ENCODE measurements at places on chromosomes 7 and 10.

DNA sequence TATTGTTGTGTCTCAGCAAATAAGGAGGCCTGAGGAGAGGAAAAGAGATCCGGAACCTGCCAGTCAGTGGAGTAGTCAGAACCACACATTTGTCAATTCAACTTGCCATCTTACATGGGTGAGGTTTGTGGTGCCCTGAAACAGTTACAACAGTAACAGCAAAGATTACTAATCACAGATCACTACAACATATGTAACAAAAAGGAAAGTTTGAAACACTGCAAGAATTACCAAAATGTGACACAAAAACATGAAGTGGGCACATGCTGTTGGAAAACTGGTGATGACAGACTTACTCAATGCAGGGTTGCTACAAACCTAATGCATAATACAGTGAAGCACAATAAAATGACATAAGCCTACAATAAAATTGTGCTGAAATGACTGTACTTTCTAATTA is 89.4 kb downstream of the LRRN3 start:
- no peak for DNase-seq

DNA sequence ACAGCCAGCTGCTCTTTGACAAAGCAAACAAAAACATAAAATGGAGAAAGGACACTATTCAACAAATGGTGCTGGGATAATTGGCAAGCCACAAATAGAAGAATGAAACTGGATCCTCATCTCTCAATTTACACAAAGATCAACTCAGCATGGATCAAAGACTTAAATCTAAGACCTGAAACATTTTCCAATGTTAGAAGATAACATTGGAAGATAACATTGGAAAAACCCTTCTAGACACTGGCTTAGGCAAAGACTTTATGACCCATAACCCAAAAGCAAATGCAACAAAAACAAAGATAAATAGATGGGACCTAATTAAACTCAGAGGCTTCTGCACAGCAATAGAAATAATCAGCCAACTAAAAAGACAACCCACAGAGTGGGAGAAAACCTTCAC is 425.7 kb upstream of the SEMA3D start:
- DNase-seq = no peak

DNA sequence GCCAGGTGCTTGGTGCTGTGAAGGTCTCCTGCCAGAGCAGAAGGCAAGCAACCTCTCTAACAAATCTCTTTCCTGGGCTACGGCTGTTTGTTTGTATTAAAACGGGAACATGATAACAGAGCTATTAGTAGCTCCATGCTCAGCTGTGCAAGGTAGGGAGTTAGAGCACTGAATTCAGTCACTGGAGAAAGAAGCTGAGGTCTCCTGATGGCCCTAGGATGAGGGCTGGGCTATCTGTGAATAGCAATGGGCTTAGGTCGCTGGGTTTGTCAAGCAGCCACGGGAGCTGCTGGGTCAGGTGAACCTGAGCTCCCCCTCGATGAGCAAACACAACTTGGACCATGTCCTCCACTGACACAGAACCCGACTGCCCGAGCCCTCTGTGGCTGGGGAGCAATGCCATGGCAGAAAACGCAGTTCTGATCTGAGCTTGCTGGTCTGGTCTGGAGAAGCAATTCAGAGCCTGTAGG is 24.4 kb downstream of the TACC2 start:
- no peak for DNase-seq

DNA sequence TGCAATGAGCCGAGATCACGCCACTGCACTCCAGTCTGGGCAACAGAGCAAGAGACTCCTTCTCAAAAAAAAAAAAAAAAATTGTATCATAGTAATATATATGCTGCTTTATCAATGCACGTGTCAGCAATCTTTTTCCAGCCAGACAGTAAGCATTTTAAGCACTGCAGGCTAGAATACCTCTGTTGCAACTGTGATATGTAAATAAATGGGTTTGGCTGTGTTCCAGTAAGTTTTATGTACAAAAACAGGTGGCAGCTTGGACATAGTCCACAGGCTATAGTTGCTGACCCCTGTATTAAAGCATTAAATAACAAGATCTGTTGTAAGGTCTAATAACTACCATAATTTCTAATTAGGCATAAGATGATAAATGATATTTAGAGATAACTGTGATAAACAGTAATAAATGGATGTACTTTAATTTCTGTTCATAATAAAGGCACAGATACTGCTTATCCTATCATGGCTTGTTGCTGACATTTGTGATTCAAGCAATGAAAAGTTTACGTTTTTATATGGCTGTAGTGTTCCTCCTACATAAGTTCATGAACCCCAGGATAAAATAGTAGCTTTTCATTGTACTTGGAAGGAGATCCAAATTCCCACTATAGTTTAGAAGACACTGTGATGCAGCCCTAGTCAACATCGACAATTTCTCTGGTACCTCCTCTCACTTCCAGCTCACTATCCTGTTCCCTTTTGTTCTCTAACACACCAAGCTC is 161.4 kb downstream of the ELMO1 start:
- no peak for DNase-seq

- no peak for DNase-seq
These were observed 1.2 kb downstream of the MCU start for GRCh38 chr10:72692994-72693781.

DNA sequence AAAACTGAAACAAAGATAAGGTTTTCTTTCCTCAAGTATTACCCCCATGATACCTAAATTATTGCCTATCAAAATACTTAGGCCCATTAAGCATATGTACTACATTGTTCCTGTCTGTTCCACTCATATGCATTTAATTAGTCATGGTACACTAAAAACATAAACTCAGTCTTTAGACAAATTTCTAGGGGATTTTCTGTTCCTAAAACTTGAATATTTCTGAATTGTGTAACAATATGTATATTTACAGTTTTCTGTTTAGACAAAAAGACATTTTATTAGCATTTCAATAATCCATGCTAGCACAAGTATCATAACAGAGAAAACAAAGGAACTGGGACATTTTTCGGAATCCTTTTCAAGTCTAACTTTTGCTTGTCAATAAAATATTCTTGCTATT is 234.2 kb downstream of the CRPPA start:
- no peak for DNase-seq

DNA sequence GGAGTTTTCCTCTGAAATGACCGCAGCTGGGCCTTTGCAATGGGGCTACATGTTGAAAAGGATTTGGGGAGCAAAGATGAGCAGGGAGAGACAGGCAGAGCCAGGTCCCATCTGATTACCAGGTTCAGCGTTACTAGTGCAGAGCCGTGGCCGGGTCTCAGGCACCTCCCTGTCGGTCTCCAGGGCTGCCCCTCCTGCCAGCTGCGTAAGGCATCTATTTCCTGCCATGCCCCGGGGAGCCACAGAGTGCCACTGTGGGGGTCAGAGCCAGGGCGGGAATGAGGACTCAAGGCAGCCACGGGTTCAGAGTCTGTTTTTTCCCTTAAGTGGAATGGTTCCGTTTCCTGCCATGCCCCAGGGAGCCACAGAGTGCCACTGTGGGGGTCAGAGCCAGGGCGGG is 382.6 kb upstream of the SHH start:
- DNase-seq = no peak

GRCh38 chr7:27409776-27410175 is 167.2 kb downstream of the EVX1 start:
- no peak for DNase-seq

DNA sequence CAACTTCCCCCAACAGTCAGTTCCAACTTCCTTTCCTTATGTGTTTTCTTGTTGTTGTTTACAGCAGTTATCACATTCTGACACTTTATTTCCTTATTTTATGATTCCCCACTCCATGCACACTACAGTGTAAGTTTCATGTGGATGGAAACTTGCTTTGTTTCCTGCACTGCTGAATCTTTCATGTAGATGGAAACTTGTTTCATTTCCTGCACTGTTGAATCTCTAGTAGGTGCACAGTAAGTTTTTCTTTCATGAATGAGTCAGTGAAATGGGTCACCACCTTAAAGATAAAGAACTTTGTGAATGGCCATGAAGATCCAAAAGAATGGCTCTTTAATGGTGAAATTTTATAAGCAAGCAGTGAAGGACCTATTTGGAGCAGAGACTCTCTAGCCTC is 61.4 kb downstream of the SHOC2 start:
- DNase-seq = no peak

DNA sequence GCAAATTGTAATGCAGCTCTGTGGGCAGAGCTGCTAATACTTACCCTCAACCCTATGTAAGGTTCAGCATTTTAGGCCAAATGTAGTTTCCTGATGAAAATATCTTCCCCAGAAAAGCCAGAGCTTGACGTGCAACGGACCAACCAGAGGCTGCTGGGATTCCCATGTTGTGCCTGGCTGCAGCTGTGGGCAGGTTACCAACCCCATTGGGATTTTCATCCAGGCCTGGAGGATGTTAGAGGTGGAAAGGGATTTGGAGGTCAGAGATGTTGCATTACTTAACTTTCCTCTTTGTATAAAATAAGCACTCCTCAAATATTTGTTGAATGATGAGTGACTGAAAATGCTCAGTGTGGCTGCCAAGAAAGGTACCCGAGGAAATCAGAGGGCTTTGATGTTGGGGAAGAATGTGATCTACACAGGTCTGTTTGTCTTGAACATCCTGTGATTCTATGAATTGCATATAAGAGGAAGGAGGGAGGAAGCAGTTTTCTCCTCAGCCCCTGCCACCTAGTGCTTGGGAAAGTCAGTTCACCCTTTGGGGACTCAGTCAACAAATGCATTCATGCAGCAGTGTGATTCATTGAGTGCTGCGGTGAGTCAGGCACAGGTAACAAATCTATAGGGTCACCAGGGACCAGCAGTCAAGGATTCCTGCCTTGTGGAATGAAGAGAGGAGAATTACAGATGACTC is 487.2 kb downstream of the RPS24 start:
- no peak for DNase-seq

- DNase-seq = no peak
These were observed 717 bp downstream of the CNPY4 start for GRCh38 chr7:100119970-100120732.

GRCh38 chr7:128874140-128875031 is 11.7 kb downstream of the ATP6V1F start:
- DNase-seq = no peak

DNA sequence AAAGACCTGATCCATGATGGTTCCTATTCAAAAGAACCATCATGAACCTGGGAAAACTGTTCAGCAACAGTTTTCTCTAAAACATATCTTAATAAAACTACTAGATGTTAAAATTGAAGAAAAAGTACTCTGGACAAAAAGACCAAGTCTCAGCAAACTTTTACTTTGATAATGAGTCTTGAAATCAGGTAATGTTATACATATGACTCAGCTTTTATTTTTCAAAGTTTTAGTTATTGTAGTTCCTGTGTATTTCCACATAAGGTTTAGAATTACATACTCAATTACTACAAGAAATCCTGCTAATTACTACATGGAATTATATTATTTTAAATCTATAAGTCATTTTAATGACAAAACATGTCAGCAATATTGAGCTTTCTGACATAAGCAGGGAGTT is 42.2 kb downstream of the ZNF33B start:
- no peak for DNase-seq

DNA sequence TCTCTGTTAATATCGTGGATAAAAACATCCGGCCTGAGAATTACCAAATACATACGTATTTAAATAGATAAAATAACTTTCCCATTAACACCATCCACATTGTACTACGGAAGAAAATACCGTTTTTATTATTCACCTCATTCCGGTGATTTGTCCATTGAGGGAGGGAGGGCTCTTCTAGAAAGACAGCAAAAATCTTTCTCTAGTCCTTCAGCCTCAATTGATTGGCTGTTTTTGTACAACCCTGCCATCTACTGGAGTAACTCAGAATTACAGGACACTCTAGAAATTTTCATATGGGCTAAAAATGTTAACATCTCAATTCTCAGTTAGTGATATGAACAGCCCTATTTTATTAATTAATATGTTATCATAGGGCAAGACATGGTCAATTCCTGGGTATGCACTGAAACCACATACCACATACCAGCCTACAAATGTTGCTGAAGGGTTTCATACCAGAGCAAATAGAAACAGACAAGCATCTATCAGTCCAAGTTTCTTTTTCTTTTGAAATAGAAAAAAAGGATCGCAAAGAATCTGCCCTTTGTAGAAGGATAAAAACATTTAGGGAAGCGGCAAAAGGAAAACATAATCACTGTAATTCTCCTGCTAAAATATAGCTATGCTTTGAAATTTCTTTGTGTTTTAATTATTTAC is 55.8 kb upstream of the CDCA7L start:
- peak; percentile 71 for DNase-seq

DNA sequence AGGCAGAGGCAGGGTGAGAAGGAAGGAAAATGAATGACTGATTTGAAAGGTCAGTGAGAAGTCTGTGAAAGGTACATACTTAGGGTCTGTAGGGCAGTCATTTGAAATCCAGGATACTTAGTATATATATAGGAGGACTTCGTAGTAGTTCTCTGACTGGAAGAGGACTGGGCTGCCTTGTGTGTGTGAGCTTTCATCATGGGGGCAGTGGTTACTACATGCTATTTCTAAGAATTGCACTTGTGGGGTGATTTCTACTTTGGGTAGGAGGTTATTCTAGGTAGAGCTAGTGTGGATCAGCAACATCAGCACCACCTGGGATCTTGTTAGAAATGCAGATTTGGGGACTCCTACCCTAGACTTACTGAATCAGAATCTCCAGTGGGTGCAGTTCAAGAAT is 104.1 kb downstream of the AUTS2 start:
- DNase-seq = no peak

DNA sequence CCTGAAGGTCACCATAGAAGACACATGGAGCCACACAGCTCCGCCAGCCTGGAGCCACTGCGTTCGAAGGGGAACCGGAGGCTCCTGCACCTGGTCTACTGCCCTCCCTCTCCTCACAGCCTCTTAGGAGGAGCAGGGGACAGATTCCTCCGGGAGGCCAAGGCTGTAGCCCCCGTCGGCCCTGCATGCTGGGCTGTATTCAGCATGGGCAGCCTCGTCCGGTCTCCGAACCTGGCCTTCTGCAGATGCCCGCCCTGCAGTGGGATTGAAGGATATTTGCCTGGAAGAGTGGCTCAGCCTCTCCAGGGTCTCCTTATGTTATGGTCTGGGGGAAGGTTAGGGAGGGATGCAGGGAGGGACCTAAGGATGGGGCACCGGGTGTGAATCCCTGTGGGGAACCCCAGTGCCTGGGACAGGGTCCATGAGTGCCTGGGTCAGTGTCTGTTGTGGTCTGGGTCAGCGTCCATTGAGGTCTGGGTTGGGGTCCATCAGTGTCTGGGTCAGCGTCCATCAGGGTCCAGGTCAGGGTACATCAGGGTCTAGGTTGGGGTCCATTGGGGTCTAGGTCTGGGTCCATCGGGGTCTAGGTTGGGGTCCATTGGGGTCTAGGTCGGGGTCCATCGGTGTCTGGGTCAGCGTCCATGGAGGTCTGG is 13.0 kb upstream of the SCART1 start:
- no peak for DNase-seq
